ENCODE measurements at places on chromosomes 11 and 22. TPM values are rescaled to one million over a fixed set of nuclear protein-coding genes. Genes with fewer than 3 reads are reported as not detected.

Gene NECTIN1
- 32.3 TPM for total RNA-seq

DNA sequence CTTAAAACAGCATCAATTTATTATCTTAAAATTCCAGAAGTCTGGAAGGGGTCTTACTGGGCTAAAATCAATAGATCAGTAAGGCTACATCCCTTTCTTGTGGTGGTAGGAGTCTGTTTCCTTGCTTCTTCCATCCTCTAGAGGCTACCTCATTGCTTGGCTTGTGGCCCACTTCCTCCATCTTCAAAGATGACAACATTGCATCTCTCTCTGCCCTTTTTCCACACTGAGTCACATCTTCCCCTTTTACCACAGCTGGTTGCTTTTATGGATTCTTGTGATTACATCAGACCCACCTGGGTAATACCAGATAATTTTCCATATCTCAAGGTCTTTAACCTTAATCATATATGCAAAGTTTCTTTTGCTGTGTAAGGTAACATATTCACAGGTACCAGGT lies 60.9 kb downstream of the GRIA4 start:
- DNase-seq, result no peak

Gene HEPHL1
- total RNA-seq, result not detected

DNA sequence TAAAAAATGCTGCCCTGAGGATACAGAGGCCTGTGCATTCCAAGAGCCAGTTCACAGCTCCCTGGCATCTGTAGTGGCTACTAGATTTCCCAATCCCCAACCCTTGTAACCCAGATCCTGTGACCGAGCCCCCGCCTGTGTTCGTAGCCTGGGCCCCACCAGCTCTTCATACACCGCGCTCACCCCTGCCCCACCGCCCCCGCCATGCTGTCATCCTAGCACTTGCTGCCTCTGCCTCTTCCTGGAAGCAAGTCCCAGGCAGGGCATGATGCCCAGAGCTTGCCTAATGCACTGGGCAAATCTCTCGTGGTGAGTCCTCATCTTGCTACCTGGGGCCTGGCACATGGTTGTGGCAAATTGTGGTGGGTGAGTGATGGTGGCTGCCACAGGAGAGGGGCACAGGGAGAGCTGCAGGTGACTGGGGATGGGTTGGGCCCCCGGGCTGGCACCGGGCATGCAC lies 7.1 kb downstream of the MGAT3 start:
- DNase-seq, result no peak

GRCh38 chr22:19843857-19844376 lies 10.8 kb downstream of the GNB1L start:
- no peak for DNase-seq

All from sciatic nerve (tissue), 2 donors.